Vagina (tissue), 2 donors: ENCODE measurements at places on chromosomes 4 and X.

DNA sequence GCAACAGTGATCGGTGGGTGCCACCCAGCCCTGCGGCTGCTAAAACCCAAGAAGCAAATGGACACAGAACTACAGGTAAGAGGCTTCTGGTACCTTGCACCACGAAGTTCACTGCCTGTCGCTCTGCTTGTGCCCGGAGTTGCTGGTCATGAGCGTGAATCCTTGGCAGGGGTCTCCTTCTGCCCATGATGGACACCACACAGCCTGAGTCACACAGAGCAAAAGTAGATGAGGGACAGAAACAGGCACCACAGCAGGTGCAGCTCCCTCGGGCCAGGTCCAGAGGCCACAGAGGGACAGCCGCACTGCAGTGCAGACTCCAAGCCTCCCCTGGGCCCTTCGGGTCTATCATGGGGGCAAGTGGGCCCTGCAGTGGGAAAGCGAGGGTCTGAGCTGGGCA is 22.4 kb downstream of the NAT8L start:
- DNase-seq: no peak

GRCh38 chr4:26804925-26805324 is 55.7 kb upstream of the STIM2 start:
- DNase-seq: no peak

GRCh38 chrX:122269243-122269781 is 914.8 kb upstream of the GRIA3 start:
- no peak for DNase-seq

GRCh38 chrX:76420237-76420636 is 7.3 kb upstream of the MAGEE1 start:
- DNase-seq: no peak

DNA sequence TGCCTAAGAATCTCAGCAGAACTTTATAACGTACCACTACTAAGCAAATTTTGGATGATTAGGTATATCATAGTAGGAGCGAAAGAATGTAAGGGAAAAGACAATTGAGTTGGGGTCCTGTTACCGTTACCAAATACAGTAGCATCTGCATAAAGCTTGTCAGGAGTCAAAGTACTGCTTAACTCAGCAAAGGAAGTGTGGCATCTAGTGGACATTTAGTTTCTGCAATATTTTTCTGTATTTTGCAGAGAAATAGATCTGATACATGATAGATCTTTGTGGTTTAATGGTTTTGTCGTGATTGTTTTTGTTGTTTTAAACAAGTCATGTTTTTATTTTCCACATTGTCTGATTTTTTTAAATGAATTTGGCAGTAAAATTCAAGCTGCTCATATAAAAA is 81.0 kb upstream of the SMARCAD1 start:
- DNase-seq: no peak

DNA sequence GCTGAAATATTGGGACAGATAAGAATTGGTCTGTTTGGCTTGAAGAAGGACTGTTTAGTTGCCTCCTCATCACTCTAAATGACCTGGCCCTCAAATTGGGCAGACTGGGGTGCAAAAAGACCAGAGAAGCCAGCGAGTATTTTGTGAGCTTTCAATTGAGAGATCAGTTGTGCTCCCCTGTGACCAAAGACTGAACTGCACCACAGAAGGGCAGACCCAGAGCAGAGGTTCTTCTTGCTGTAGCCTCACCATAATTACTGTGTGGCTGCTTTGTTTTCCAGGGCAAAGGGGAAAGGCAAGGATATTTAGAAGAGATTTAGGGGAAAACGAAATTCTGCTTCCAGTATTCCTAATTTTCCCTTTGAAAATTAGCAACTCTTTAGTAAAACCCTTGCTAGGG is 104.0 kb upstream of the MBNL3 start:
- DNase-seq: no peak

DNA sequence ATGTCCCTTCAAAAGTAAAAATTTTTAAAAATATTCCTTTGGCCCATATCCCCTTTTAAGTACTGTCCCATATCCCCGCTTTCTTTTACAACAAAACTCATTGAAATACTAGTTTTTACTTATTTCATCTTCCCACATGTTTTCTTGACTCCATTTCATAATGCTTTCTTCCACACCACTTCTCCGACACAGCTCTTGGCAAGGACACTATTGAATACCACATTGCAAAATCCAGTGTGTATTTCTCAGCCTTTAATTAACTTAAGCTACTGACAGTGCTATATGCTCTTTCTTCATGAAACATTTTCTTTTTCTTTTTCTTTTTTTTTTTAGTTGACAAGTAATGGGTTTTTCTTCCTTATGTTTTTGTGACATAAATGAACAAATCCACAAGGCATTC is 28.8 kb downstream of the PRDM8 start:
- no peak for DNase-seq

GRCh38 chrX:153708415-153708814 is 15.8 kb downstream of the BCAP31 start:
- DNase-seq: no peak

DNA sequence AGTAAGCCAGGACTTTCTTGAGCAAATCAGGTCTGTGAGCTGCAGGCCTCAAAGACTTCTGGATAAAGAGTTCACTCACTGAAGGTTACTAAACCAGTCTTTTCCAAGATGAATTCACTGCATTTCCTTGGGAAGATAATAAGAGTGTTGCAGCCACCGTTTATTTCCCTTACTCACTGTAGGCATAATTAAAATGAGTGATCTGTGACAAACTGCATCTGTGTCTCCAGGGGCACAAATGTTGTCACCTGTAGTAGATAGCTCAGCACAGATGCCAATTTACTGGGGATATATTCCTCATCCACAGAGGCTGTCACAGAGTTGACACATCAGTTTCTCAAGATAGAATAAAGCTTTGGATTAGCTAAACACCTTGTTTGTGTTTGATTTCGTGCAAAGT is 580.2 kb downstream of the SPRY1 start:
- DNase-seq: no peak

DNA sequence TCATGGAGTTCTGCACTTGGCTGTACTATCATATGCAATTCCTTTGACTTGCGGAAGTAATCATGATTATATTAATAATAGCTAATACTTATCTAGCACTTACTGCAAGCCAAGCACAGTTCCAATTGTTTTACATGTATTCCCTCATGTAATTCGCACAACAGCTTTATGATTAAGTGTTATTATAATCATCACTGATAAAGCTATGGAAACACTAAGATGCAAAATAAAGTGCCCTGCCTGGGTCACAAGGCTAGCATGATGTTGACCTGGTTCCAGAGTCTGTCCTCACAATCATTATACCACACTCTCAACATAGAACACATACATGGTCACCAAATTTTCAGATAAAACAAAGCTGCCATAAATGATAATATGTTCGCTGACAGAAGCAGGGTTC is 234.6 kb downstream of the FMR1NB start:
- DNase-seq: no peak

- DNase-seq: no peak
Observed at GRCh38 chr4:165986956-165987698, 114.1 kb downstream of the TLL1 start.

- no peak for DNase-seq
Observed at GRCh38 chr4:125187226-125188176, 127.3 kb upstream of the FAT4 start.

GRCh38 chr4:1247864-1248244 is 1.1 kb downstream of the CTBP1 start:
- peak; percentile 85 for DNase-seq

DNA sequence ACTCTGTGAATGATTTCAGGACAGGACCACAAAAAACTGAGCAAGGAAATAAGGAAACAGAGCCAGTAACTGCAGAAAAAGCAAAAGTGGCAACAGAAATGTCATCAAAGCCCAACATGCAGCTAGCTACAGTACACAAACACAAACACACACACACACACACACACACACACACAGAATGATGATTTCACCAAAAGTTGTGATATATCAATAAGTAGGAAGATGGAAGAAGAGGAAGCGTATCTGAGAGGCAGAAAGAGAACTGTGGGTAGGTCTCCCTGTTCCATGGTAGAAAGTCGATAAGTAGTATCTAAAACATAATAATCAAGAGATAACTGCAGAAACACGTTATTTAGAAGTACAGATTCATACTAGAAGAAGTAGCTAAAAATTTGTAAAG is 148.3 kb downstream of the MGST2 start:
- DNase-seq: no peak

DNA sequence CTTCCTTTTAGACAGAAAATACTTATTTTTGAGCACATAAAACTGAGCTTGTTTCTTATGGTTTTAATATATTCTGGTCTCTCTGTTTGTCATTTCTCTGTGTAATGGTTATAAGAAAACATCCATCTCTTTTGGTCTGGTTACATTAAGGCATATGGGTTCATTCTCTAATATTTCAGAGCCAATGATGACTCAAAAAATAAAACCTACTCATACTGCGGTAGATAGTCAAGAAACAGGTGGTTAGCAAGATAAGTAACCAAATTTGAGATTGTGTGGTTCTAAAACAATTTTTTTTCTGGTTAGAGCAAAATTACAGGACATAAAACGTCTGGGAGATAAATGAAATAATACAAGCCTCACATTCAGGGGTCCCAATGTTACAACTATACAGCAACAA is 654.5 kb downstream of the STIM2 start:
- no peak for DNase-seq

GRCh38 chr4:89137695-89138094 is 26.4 kb downstream of the TIGD2 start:
- DNase-seq: no peak

DNA sequence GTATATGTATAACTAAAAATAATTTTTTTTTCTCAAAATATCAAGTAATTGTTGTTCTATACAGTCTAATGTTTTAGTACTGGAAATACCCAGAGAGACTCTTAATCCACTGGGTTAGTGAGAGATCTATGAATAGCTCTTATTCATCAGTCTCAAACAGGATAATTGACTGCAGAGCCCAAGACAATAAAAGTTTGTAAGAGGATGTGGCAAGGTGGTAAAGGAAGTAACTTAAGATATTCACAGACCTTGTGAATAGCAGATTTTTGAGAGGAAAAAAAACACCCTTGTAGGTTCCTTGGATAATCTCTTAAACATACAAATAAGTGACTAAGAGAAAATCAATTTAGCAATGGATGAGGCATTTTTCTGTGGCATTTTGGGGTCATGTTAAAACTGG is 210.9 kb upstream of the FAM241A start:
- no peak for DNase-seq

DNA sequence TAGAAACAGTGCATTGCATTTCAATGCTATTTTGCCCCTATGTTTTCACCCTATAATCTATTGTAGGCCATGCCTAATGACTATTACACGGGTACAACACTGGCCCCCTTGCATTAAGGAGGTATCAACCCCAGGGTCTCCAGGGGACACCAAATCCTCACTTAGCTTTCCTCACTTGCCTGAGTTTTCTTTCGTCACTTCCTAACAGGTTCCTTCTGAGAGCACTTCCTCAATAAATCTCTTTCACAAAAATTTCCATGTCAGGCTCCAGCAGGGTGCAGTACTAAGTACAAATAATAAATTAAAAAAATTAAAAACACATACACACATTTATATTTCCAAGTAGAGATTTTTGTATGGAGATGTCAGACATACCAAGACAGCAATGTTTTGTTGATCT is 165.0 kb downstream of the RBM46 start:
- DNase-seq: no peak

- no peak for DNase-seq
Observed at GRCh38 chrX:10467793-10468192, 152.6 kb downstream of the MID1 start.

DNA sequence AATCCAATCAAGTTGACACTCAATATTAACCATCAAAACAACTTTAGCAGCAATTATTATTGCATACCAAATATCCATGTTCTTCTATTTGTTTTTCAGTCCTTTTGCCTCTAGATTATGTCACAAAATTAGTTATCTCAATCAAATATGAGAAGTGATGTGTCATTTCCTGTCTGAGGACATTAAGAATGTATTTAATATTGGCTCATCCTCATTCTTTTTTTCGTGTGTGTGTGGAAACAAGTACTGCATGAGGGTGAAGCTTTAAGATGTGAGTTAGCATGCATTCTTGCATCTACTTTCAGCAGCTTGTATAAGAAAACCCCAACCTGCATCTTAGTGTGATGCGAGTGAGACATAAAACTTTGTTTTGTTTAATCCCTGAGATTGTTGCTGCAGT is 301.4 kb downstream of the GRIA2 start:
- DNase-seq: no peak

- no peak for DNase-seq
Observed at GRCh38 chr4:163544407-163545038, 50.0 kb downstream of the TMA16 start.

- DNase-seq: no peak
Observed at GRCh38 chr4:121233982-121234381, 69.9 kb upstream of the TNIP3 start.

GRCh38 chrX:153878345-153878744 is 7.6 kb downstream of the L1CAM start:
- no peak for DNase-seq

DNA sequence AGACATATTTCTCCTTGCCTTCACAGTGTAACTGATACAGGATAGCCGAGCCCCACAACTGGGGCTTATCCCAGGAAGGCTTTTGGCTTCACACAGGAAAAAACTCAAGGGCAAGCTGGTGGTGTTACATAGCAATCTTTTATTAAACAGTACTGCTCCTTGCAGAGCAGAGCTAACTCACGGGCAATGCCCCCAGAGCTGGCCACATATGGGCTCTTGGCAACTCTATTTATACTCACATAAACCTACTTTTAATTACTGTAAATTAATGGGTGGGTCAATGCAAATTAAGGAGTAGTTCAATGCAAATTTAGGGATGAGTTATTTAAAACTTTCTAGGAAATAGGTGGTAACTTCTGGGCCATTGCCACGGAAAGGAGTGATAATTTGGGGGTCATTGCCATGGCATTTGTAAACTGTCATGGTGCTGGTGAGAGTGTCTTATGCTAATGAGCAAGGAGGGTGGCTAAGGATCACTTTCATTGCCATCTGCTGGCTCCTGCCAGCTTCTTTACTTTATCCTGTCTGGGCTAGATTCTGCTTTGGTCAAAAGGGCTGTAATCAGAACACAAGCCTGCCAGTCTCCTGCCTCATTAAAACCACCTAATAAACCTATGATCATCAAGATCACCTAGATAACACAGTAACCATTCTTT is 288.8 kb downstream of the CENPC start:
- DNase-seq: no peak

DNA sequence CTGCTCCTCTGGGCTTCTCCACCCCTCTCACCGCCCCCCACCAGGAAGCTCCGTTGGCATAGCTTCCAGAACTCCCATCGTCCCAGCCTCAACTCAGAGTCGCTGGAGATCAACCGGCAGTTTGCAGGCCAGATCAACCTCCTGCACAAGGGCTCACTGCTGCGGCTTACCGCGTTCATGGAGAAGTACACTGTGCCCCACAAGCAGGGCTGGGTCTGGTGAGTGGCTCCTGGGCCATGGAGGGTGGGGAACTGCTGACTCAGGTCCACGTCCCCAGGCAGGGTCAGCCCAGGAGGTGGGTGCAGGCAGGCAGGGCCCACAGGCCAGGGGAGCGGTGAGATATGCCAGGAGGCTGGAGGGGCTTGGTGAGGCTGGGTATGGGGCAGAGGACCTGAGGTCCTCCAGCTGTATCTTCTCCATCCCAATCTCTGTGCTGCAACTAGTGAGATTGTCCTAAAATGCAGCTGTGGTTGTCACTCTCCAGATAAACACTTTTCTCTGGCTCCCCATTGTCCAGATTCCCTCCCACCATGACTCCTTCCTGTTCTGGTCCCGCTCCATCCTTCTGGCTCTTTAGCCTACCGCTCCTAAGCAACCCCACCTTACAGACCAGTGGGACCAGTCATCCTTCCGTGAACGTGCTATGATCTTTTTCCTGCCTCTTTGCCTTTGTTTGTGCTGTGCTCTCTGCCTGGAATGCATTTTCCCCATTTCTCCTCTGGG is 71.9 kb downstream of the STARD8 start:
- DNase-seq: no peak
